NCI-H1694 treated with DMSO at 0.1 percent for 48 hours (cell line): ENCODE measurements at places on chromosomes 12 and 14.

DNA sequence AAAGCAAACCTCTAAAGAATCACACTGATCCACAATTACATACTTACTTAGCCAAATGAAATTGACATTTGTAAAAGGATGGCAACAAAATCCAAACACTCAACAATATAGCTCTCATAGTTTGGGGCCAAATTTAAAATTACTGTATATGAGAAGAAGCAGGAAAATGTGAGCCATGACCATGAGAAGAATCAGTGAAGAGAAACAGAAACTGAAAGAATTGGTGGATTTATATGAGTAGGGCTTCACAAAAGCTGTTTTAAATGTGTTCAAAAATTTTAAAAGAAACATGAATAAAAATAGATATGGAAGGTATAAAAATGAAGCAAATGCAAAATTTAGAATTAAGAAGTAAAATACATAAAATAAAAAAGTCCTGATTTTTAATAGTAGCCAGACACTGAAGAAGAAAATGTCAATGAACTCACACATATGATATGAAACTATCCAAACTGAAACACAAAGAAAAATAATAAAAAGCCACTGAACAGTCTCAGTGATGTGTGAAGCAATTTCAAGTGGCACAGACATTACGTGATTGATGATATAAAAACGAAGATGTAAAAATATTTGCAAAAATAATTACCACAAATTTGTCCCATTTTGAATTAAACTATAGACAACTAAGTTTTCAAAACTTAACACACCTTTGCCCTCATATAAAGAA lies 87.9 kb upstream of the MDGA2 start:
- no peak for DNase-seq

GRCh38 chr14:89370381-89370780 lies 46.7 kb downstream of the FOXN3 start:
- no peak for DNase-seq

GRCh38 chr12:54404061-54405004 lies 14.7 kb downstream of the ITGA5 start:
- no peak for DNase-seq

DNA sequence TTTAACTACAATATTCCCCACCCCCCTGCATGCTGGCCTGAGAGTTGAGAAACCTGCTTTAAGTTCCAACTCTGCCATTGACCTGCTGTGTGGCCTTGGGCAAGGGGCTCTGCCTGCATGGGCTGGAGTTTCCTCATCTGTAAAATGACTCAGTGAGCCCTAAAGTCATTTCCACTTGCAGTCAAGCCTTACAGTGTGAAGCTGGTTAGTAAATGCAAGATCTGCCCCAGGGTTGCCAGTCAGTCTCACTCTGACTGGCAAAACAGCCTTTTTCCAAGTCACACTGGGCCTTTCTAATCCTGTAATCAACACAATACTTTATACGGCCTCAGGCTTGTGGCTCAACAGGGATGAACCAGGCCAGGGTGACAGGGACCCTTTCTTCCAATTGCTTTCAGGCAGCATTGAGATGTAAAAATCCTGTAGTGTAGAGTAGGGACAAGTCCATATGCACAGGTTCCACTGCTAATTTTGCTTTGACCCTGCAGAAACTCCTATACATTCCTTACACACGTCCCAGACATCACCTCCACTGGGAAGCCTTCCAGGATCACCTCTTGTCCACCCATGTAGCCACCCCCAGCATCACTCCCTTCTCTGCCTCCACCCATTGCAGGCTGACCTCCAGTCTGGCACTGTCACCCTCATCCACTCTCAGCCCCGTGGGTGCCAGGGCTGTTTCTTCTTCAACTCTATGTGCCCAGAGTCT lies 42.6 kb upstream of the PRIMA1 start:
- no peak for DNase-seq

- no peak for DNase-seq
These were observed 553.6 kb upstream of the ATP2B1 start for GRCh38 chr12:90262251-90262650.

DNA sequence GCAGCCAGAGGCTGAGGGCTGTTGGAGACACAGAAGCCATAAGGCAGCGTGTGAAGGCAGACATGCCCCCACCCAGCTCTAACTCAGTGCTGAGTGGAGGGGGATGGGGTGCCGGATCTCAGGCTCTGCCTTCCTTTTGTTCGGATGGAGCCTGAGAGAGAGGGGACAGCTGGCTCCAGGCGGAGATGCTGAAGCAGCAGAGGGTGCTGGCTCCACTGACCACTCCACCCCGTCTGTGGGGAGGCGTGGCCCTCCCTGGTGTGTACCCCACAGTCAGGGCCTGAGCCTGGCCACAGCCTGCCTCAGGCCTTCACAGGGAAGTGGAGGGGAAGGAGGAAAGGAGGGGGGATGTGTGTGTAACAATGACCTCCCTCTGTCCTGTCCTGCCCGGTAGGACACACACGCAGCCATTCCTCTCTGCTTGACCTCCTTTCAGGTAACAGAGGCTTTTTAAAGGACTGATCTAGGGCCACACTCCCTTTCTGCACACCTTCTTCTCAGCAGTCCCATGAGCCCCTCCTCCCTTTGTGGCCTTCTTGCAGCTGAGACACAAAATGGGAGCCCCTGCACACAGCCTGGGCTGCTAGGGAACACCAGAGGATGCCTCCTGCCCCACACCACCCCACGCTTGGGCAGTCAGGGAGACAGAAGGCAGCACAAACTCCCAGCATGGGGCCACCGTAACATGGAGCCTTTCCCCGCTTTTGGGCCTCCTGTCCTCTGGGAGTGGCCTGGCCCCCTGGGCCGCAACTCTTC lies 9.6 kb upstream of the ENDOU start:
- DNase-seq = no peak

GRCh38 chr12:53828598-53828997 lies 76.8 kb upstream of the CISTR start:
- DNase-seq = no peak

- no peak for DNase-seq
These were observed 123.0 kb downstream of the PRKD1 start for GRCh38 chr14:29804481-29805266.

DNA sequence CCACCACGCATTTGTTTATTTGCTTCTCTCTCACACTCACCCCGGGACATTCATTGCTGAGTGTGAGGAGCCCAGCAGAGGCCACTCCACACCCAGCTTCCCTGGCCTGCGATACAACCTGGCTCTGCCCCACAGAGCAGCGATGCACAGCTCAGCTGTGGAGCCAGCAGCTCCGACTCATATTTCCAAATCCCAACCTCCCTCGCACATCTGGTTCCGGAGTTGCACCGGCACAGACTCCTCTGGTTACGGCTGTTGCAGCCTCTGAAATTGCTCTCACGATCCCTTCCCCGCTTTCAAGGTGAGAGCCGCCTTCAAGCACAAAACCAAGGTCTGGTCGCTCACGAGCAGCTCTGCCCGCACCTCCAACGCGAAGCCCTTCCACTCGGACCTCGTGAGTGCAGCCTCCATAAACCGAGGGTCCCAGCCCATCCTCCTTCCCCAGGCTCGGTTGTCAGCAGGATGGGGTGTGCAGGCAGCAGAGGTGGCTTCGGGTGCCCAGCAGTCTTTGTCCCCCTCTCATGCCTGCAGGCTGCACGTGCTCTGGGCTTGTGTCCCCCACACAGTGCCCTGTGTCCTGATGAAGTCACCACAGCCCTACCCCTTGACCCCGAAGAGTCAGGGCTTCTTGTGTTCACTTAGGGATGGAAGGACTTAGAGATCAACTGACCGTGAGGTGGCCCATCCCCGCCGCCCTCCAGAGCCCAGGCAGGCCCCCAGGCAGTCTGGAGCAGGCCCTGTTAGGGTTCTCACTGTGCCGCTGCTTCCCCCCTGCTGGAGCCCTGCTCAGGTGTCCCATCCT lies 184.3 kb downstream of the ADGRD1 start:
- no peak for DNase-seq

DNA sequence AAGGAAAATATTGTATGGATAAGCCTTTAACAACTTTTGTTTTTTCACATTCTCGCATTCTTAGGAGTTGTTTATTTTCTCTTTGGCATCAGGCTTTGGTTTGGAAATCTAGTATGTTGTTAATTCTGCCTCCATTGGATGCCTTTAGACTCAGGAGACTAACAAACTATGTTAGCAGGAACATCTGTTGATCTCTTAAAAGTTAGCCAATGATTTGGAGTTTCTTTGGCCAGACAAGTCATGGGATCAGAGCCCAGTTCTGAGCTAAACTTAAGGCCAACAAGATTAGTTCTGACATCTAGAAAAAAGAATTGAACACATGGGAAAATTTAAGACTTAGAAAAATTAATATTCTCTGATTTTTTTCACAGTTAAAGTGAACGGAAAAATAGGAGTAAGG lies 35.3 kb upstream of the STRAP start:
- DNase-seq = no peak

- DNase-seq = no peak
These were observed 106.4 kb upstream of the TBX5 start for GRCh38 chr12:114512351-114512750.

GRCh38 chr12:113700943-113701342 lies 229.3 kb upstream of the LHX5 start:
- no peak for DNase-seq

DNA sequence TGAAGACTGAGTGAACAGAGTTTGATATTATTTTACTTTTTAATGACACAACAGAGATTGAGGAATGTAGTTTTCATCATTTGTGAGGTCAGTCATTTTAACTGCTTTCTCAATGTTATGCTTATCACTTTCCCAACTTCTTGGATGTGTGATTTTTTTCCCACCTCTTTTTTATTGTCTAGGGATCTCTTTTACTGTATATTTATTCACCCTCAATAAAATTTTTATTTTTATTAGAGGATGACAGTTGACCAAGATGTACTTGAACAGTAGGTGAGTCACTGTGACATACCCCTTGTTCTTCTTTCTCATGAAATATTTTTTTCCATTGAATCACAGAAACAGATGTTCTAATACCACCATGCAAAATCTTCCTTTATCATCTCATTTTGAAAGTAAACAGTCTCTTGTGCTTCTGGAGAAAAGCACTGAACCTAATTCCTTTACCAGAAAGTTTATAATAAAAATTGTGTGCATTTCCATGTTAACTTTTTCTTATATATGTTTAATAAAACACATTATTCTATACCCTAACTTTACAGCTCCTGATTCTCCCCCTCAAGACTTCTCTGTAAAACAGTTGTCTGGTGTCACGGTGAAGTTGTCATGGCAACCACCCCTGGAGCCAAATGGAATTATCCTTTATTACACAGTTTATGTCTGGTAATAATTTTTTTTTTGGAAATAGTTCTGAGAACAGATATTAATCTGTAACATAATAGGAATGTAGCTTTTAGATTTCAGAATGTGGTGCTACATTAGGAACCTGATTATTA lies 65.9 kb downstream of the PTPRQ start:
- no peak for DNase-seq

GRCh38 chr12:82723891-82724290 lies 37.2 kb downstream of the TMTC2 start:
- no peak for DNase-seq

DNA sequence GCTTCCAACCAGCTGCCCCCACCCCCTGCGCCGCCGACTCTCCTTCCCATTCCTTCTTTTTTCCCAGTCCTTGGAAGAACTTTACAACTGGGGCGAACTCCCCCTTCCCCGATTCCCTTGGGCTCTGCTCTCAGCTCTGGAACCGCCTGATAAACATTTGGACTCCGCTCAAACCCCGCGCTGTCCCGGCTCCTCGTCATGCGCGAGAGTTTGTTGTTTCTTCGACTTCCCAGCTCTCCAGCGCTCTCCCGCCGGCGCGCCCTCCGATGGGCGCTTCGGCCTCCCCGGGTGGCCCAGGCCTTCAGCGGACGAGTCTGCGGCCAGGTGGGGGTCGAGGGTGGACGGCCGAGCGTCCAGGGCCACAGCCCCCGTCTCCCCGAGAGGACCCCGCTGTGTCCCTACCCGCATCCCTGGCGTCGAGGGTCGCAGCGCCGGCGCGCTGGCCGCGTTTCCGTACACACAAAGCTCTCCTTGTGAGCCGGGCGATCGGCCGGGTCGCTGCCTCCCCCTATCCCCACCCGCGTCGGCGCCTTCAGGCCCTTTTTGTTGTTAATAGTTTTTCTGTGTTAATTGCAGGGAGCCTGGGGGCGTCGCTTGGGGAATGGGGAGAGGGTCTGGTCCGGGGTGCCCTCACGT lies 847 bp downstream of the MMP14 start:
- no peak for DNase-seq

- DNase-seq = no peak
These were observed 23.6 kb upstream of the TTC7B start for GRCh38 chr14:90839889-90840266.

- DNase-seq = no peak
These were observed 90.3 kb downstream of the RPS6KA5 start for GRCh38 chr14:90970167-90970600.

DNA sequence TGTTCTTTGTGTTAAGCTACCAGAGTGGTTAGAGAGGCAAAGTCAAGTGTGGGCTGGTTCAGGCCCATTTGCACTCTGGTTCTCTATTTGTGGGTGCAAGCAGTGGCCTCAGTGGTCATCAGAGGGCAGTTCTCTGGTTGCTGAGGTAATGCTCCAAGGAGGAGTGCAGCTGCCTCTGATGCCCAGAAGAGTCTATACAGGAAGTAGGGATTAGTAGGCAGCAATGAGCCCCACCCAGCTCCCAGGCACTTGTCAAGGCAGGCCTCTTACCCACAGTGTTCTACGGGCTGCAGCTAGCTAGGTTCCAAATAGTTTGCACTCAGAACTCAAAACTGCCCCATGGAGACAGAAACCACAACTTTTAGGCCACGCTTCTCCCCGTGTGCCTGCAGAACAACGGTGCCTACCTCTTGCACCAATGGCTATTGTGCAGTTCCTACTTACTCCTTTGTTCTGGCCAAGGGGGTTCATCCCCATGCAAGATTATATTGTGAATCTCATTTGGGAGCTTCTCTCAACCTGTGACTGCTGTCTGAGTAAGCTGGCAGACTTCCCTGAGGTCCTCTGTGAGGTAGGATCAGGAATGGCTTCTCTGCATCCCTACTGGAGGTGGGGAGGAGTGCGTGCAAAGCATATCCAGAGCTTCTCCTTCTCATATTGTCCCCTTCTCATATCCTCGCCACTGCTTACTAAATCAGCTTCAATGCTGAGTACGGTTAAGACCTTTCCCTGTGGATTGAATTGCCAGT lies 410.3 kb upstream of the LMO3 start:
- no peak for DNase-seq

GRCh38 chr14:69261761-69262331 lies 1.9 kb downstream of the GALNT16 start:
- DNase-seq = no peak

GRCh38 chr12:105292705-105293104 lies 37.8 kb upstream of the C12orf75 start:
- no peak for DNase-seq

DNA sequence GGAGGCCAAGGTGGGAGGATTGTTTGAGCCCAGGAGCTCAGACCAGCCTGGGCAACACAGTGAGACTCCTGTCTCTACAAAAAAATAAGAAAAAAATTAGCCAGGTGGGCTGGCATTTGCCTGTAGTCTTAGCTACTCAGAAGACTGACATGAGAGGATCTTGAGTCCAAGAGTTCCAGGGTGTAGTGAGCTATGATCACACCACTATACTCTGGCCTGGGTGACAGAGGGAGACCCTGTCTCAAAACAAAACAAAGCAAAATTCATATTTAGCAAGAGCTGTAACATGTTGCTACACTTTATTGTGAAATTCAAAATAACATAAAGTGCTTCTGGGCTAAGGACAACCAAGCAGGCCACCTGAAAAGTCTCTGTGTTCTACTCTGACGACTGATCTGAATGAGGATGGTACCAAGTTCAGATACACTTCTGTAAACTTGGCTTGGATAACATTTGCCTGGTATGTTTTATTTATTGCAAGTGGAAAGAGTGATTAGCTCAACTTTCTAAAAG lies 11.6 kb upstream of the STRN3 start:
- DNase-seq = no peak

GRCh38 chr12:108548954-108549521 lies 11.9 kb downstream of the SART3 start:
- DNase-seq = no peak
